ENCODE measurements at places on chromosomes 16 and 17.
A peak's percentile ranks its signal among the peaks of the same experiment; 100 is the strongest.

DNA sequence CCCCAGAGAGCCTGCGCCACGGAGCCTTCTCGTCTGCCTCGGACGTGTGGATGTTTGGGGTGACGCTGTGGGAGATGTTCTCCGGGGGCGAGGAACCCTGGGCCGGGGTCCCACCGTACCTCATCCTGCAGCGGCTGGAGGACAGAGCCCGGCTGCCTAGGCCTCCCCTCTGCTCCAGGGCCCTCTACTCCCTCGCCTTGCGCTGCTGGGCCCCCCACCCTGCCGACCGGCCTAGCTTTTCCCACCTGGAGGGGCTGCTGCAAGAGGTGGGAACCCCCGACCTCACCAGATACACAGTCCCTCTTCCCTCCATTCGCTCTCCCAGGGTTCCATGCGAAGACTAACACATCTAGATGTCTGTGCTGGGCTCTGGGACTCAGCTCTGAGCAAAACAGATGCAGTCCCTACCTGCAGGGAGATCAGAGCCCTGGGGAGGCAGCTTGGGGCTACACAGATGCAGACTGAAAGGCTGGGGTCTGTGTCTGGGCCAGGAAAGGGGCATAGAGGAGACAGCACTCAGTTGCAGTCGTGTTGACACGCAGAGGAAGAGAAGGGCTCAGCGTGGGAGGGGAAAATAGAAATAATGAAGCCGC is 3.7 kb downstream of the TNK1 start:
- DNase-seq: no peak

GRCh38 chr16:72621651-72622050 is 426.3 kb downstream of the ZFHX3 start:
- peak; percentile 26 for DNase-seq

GRCh38 chr16:143456-143855 is 5.0 kb upstream of the NPRL3 start:
- peak; percentile 25 for DNase-seq

- no peak for DNase-seq
These were observed 1.9 kb downstream of the CEMP1 start for GRCh38 chr16:2529061-2529931.

DNA sequence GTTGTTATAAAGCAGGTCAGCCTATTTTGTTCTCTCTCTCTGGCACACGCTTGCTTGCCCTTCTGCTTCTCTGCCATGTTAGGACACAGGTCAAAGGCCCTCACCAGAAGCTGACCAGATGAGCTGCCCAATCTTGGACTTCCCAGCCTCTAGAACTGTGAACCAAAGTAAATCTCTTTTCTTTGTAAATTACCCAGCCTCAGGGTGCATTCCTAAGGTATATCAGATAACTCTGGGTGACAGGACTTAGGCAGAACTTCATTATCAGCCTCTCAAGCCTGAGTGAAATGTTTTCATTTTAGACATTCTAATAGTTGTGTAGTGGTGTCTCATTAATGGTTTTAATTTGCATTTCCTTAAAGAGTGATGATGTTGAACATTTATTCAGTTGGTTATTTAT is 124.3 kb downstream of the CDRT15L2 start:
- no peak for DNase-seq

DNA sequence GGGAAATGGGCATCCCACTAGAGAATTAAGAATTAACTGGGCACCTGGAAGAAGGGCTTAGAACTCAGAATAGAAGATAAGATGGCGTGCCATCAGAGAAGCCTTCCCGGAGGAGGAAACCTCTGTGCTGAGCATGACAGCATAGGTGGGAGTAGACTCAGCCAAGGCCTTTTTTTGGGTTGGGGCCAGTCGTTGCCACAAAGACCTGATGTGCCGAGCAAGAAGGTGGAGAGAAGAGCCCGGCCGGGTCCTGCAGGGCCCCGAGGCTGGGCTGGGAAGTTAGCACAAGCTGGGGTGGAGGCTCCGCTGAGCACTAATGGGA is 1.1 kb upstream of the RAB11FIP4 start:
- DNase-seq: no peak

DNA sequence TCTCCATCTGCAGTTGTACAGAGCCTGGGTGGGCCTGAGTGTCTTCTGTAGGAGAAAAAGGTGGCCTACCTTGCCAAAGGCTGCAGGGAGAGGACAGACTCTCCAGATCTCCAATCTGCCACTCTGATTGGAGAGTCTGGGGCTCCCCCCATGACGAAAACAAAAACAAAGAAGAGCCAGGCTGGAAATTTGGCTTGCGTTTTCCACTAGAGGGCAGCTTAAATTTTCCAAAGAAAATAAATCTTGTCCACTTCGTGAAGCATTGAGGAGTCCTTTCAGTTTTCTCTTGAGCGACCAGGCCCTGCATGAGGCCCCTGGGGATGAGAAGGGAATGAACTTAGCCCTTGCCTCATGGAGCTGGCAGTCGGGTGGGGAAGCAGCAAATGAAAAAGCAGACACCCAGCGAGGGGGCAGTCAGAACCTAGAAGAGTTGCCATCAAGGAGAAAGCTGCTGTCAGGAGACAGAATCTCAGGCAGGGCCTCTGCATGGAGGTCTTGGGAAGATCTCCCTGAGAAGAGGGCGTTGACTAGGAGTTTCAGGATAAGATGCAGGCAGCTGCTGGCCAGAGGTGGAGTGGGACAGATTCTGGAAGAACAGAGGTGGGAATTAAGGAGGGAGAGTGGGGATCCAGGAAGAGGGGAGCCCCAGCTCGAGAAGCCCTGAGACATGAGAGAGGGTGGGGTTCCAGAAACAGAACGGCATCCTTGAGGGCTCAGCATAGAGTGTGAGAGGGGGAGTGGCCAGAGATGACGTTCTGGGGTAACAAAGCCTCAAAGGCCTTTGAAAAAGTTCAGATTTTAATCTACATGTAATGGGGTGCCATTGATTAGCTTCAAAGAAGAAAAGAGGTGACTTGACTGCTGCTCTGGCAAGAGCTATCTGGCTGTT is 8.4 kb upstream of the SHCBP1 start:
- DNase-seq: peak; percentile 72

GRCh38 chr17:2700491-2701141 is 10.9 kb downstream of the CLUH start:
- DNase-seq: no peak
